Right hindlimb (tissue), 1 donor: ENCODE measurements at places on chromosomes 7 and 10.
A peak's percentile ranks its signal among the peaks of the same experiment; 100 is the strongest.

GRCh38 chr10:74882831-74883230 lies 56.4 kb downstream of the KAT6B start:
- no peak for DNase-seq

DNA sequence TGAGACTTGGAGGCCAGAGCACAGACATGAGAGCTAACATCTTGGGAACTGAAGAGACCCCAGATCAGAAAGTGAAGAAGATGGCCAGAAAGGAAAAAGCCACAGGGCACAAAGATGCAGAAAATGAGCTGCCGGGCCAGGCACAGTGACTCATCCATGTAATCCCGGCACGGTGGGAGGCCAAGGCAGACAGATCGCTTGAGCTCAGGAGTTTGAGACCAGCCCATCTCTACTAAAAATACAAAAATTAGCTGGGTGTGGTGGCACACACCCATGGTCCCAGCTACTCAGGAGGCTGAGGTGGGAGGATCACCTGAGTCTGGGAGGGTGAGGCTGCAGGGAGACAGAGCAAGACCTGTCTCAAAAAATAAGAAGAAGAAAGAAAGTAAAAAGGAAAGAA lies 81.4 kb upstream of the MGMT start:
- no peak for DNase-seq

GRCh38 chr7:68787566-68787965 lies 810.7 kb upstream of the AUTS2 start:
- no peak for DNase-seq

- no peak for DNase-seq
Observed at GRCh38 chr10:108399465-108399864, 1235.0 kb upstream of the SORCS1 start.

- DNase-seq = no peak
Observed at GRCh38 chr10:76723844-76724243, 913.8 kb downstream of the KCNMA1 start.

DNA sequence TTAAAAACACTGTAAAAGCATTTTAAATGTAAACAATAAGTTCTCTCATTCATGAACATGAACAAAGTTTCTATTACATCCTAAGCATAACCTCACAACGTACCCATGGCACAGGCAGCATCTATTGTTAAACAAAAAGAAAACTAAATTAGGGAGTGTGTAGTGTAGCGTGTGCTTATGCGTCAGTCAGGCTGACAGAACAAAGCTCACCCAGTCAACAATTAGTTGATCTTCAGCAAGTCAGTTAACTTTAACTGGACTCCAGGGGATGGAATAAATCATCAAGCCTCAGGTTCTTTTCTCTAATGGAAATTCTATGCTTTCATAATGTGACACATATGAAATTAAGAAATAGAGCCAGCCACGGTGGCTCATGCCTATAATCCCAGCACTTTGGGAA lies 91.6 kb upstream of the ODAD2 start:
- no peak for DNase-seq

DNA sequence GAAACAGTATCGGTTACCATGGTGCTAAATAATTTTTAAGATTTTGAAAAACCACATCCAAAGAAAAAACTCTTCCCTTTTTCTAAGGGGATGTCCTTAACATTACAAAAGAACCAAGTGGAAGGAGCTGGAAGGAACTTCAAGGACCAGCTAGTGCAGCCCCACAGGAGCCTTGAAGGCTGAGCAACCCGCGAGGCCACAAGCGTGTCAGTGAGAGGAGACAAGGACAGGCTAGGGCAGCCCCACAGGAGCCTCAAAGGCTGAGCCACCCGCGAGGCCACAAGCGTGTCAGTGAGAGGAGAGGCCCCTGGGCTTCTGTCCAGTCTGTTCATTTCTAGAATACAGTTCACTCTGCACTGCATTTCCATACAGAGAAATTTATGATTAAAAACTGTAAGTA lies 80.1 kb upstream of the ATP6V0A4 start:
- DNase-seq = no peak

GRCh38 chr7:100708395-100708794 lies 2.5 kb downstream of the POP7 start:
- DNase-seq = no peak

GRCh38 chr10:42866115-42866995 lies 83.8 kb downstream of the BMS1 start:
- peak; percentile 75 for DNase-seq

DNA sequence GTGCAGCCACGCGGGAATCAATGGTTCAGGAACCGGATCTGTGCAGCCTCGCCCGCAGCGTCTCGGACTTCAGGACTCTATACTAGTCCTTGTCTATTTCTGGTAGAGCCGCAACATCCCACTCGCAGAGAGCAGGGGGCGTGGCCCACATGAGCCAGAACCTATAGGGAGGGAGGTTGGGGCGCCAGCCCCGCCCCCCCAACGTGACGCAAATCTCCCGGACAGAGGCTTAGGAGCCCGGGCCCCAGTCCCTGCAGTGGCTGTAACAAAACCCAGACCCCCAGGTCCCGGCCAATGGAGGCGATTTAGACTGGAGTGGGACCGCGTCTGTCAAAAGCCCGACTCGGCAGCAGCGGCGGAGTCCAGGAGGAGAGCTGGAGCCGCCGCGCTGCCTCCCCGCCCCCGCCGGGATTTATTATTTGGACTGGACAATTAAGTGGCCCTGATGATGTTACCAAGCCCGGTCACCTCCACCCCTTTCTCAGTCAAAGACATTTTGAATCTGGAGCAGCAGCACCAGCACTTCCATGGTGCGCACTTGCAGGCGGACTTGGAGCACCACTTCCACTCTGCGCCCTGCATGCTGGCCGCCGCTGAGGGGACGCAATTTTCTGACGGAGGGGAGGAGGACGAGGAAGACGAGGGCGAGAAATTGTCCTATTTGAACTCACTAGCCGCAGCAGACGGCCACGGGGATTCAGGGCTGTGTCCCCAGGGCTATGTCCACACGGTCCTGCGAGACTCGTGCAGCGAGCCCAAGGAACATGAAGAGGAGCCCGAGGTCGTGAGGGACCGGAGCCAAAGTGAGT lies at the start of gene NKX2-3:
Gene NKX2-3, plus strand, starts transcription at position 256 of the 809 bp plus-strand sequence. Its CDS starts 190 bp downstream, at position 446.
- DNase-seq = peak; percentile 75

- no peak for DNase-seq
Observed at GRCh38 chr10:78259391-78259790, 225.7 kb downstream of the RPS24 start.

DNA sequence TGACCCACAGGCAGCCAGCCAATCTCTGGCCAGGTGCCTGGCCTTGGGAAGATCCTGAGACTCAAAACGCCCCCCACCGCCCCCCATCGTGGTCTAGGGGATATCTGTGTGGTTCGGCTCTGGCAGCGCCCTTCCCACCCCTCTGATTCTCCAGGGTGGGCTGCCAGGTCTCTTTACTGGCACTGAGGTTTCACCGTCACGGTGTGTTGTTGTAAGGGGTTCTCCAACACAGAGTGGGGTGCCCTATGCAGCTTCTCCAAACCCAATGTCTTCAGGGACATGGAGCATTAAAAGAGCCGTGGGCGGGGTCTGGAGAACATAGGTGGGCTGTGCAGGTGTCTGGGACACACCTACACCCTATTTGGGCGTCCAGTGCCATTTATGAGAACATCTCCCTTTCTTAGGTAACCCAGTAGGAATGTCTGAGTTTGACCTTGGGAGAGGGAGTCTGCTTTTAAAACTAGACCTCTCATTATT lies 1.5 kb downstream of the MAFK start:
- DNase-seq = no peak

DNA sequence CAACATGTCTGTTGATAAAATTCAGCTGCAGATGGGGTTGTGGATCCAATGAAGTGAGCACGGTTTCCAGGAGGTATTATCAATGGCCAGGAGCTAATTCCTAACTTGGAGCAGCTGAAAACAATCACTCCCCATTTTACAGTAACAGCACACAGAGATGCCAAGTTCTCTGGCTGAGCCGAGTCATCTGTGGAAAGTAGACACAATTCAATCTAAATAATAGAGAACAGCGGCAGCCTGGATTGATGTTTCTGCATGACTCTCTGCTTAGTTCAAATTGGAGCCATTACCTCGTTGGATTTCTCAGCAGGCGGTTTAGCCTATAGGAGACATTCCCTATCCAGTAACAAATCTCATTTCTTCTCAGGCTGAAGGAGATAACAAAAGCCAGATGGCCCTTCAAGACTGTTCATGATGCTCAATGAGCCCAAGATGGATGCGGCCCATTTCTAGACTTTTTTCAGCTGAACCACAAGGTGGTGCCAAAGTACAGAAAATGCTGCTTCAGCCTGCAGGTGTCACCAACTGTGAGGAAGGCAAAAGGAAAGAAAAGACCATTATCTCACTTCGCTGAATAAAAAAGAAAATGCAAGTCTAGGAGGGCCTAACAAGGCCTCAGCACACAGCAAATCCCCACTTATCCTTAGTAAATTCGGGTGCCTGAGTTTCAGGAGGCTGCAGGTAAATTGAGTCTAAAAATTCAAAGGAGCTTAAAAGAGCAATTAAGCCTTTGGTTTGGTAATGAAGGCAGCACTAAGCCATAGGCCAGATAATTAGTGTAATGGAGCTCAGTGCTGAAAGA lies 83.7 kb downstream of the SLC16A9 start:
- peak; percentile 83 for DNase-seq

GRCh38 chr7:1767524-1767923 lies 97.4 kb downstream of the ELFN1 start:
- no peak for DNase-seq

DNA sequence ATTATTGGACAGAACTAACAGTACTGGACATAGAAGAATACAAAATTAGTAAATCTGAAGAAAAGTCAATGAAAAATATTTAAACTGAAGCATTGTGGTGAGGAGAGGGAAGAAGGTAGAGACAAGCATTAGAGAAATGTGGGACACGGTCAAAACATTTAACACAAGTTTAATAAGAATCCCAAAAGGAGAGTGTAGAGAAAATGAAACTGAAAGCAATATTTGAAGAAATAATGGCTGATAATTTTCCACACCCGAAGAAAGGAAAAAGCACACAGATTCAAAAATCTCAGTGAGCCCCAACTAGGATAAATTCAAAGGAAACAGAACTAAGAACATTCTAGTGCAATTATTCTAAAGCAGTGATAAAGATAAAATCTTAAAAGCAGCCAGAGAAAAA lies 126.4 kb upstream of the LRRTM3 start:
- DNase-seq = no peak

DNA sequence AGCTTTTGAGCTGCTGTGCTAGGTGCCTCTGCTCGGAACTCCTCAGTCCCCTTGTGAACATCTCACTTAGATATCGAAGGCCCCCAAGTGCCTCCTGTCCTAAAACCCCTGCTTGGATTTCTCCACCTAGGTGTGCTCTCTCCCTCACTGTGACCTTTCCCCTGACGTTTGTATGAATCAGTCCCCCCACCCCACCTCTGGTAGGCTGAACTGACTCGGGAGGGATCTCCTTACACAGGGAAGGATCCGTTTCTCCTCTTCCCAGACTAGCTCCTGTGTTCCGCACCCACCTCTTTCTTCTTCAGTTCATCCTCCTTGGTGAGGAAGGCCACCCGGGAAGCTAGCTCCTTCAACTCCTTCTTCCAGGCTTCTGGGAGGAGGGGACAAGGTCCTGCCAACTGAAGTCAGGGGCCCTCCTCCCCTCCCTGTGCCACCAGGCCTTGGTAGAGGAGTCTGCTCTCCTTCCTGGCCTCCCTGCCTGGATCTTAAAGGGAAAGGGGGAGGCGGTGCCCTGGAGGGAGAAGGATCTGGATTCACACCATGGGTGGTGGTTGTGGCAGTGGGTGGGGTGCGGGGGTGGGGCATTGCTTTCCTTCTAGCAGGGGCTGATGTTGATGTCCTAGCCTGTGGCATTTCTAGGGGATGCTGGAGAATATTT lies 6.8 kb downstream of the TBATA start:
- no peak for DNase-seq

- no peak for DNase-seq
Observed at GRCh38 chr10:124942317-124943169, 620 bp downstream of the ZRANB1 start.

- DNase-seq = no peak
Observed at GRCh38 chr7:26153823-26154783, 2.1 kb downstream of the NFE2L3 start.

- no peak for DNase-seq
Observed at GRCh38 chr7:110881721-110882120, 209.2 kb upstream of the LRRN3 start.

DNA sequence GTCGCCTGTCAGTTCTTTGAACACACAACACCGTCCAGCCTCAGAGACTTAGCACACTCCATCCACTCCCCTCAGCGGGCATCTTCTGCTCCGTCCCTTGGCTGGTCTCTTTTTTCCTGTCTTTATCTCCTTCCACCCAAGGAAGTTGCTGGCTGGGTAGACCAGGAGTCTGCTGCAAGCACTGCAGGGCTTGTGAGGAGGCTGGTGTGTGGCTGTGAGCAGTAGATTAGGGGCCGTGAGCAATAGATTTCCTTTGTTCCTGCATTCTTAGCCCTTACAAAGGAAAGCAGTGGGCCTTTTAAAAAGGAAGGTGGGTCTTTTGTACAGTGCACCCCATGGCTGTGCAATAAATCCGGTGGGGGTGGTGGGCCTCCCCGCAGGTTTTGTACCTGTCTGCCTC lies 100.3 kb upstream of the BTBD16 start:
- DNase-seq = no peak

- DNase-seq = no peak
Observed at GRCh38 chr10:99698504-99699080, 33.3 kb downstream of the COX15 start.

- DNase-seq = no peak
Observed at GRCh38 chr7:103149808-103150180, 895 bp upstream of the NAPEPLD start.

DNA sequence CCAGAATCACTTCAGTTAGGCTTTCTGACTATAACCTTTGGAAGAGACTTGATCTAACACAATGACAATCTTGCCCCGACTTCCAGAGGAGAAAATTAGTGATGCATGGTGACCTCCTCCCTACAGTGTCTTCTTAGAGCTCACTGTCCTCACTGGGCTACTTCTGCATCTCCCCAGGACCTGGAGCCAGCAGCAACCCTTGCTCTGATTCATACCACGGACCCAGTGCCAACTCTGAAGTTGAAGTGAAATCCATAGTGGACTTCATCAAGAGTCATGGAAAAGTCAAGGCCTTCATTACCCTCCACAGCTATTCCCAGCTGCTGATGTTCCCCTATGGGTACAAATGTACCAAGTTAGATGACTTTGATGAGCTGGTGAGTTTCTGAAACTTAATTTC lies 12.6 kb downstream of the CPA2 start:
- DNase-seq = peak; percentile 58

GRCh38 chr10:117175215-117175900 lies 21.9 kb upstream of the KCNK18 start:
- DNase-seq = peak; percentile 29

DNA sequence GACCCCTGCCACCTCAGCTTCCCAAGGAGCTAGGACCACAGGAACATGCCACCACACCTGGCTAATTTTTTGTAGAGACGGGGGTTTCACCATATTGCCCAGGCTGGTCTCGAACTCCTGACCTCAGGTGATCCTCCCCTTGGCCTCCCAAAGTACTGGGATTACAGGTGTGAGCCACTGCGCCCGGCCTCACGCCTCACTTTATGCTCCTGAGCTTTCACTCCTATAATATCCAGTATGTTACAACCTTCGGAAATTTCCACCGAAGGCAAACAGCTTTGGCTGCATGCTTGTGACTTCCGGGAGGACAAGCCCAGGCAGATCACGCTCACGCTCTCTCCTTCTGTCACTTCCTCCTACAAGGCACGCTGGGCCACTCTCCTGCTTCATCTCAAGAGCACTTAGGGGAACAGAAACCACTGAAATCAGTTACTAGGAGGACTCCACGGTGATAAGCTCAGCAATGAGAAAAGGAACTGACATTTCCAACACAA lies 4.4 kb upstream of the MAD1L1 start:
- no peak for DNase-seq
